Thoracic aorta (tissue), 2 donors: ENCODE measurements at places on chromosomes 13 and 19. TPM values are rescaled to one million over a fixed set of nuclear protein-coding genes. Genes with fewer than 3 reads are reported as not detected.

DNA sequence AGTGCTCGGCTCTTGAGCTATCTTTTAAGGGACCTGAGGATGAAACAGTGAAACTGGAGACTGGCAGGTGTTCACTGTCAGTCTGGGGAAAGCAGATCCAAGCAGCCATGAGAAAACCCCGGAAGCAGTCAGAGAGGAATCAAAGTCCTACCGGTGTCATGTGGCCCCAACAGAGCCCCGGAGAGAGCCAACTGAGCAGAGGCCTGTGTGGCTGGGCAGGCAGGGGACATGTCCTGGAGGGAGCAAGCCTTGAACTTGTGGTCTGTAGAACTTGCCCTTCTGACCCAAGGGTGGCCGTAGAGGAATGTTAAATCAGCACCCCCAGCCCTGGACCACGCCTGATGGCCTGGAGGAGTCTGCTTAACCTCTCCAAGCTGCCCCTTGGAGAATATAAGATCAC, 113.7 kb upstream of the ZNF507 start:
- no peaks in the 10 kb centered on the region for H3K4me1 ChIP-seq
- H3K36me3 ChIP-seq: no peaks in the 10 kb centered on the region
- DNase-seq: no peak
- no peak overlapping the region for H3K4me3 ChIP-seq
- no peaks in the 10 kb centered on the region for H3K27me3 ChIP-seq

DNA sequence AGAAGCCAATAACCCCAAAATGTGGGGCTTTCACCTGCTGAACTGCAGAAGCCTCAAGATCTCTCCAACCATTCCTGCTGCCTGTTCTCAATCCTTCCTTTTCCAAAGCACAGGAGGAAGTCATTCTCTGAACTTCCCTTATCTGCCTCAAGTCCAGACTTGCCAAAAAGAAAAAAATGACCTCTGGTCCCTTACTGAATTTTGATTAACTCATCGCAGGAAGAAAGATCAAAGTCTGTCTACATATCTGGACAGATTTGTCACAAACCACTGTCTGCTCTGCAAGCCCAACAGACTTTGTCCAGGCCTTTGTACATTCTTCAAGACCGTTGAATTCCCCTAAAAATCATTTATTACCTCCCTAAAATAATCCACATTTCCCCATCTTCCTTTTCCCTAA, 126.5 kb upstream of the NBEA start:
- H3K4me1 ChIP-seq: peaks cover 20% of the 10 kb centered on the region
- no peaks in the 10 kb centered on the region for H3K27me3 ChIP-seq
- no peak overlapping the region for H3K27ac ChIP-seq
- H3K36me3 ChIP-seq: no peaks in the 10 kb centered on the region
- DNase-seq: no peak

DNA sequence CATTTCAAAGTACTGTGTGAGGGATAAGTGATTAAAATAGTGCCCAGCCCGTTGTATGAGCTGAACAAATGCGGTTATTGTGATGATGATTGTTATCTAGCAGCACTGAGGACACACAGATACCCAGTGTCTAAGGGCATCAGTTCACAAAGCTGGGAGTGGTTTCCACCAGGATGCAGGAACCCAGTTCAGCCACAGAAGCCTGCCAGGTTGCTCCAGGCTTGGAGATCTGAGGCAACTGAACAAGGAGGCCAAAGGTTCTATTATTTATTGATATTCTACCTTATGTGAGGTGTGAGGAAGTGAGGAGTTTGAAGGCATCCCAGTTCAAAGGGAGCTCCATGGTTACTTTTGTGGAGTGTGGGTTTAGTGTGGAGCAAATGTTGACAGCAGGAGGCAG, 13.2 kb downstream of the DIAPH3 start:
- H3K36me3 ChIP-seq: no peaks in the 10 kb centered on the region
- no peaks in the 10 kb centered on the region for H3K27me3 ChIP-seq
- no peak overlapping the region for H3K4me3 ChIP-seq
- no peak for DNase-seq

DNA sequence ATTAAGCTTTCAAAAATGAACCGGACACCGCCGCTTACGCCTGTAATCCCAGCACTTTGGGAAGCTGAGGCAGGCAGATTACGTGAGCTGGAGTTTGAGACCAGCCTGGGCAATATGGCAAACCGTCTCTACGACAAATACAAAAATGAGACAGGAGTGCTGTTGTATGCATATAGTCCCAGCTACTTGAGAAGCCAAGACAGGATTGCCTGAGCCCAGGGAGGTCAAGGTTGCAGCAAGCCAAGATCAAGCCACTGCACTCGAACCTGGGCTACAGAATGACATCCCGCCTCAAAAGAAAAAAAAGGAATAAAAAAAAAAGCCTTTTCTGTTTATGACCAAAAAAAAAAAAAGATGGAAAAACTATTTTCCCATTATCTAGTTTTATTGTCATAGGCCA, 96.4 kb downstream of the RBM26 start:
- no peaks in the 10 kb centered on the region for H3K27me3 ChIP-seq
- H3K36me3 ChIP-seq: no peaks in the 10 kb centered on the region
- H3K27ac ChIP-seq: no peak overlapping the region
- peaks cover 5% of the 10 kb centered on the region for H3K4me1 ChIP-seq
- no peak for DNase-seq

GRCh38 chr13:85575110-85575509, 224.1 kb downstream of the SLITRK6 start:
- H3K4me3 ChIP-seq: no peak overlapping the region
- no peaks in the 10 kb centered on the region for H3K27me3 ChIP-seq
- no peaks in the 10 kb centered on the region for H3K36me3 ChIP-seq
- no peak overlapping the region for H3K27ac ChIP-seq

DNA sequence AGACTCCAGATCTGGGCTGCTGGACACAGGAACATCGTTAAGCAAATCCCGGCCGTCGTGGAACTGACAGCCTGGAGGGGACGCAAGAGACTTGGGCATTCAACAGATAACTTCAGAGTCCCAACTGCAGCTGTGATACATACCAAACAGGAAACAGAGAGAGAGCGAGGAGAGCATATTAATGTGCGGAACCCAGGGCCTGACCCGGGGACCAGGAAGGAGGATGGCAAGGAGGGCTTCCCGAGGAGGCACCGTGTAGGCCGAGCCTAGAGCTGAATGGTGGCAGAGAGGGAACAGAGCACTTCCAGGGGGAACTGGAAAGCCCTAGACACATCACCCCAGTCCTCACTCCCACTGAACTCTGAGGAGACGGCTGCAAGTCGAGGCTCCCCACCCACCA, 68.1 kb downstream of the SIPA1L3 start:
- peaks cover under 1% of the 10 kb centered on the region for H3K4me1 ChIP-seq
- no peaks in the 10 kb centered on the region for H3K36me3 ChIP-seq
- H3K27ac ChIP-seq: no peak overlapping the region

DNA sequence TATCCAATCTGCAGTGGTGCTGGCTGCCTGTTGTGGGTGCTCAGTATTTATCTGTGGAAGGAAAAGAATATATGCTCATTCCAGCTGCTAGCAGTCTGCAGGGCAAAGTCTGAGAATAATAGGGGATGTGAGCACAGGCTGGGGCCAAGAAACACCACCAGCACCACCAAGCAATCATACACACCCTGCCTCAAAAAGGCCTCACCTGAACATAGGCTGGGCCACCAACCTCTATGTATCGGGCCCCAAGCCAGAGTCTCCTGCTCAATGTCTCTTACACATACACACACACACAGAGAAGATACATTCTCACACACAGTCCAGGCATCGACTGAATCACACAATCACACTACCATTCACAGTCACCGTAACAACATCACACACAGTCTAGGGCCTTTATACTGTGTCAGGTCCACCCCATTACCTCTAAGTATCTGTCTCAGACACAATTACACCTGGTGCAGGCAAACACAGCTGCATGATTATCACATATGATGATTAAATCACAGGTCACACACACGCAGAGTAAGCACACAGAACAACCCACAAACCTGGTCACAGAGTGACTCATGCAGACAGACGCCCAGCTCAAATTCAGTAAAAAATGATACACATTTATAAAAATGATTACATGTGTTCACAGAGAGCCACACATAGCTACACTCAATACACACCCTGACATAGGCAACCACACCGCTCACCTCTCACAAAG, 1.3 kb upstream of the ZSCAN22 start:
- peaks cover 25% of the 10 kb centered on the region for H3K4me1 ChIP-seq
- H3K27me3 ChIP-seq: no peaks in the 10 kb centered on the region
- peak overlapping the region; percentile 84 for H3K4me3 ChIP-seq
- H3K27ac ChIP-seq: no peak overlapping the region
- no peaks in the 10 kb centered on the region for H3K36me3 ChIP-seq
- no peak for DNase-seq

DNA sequence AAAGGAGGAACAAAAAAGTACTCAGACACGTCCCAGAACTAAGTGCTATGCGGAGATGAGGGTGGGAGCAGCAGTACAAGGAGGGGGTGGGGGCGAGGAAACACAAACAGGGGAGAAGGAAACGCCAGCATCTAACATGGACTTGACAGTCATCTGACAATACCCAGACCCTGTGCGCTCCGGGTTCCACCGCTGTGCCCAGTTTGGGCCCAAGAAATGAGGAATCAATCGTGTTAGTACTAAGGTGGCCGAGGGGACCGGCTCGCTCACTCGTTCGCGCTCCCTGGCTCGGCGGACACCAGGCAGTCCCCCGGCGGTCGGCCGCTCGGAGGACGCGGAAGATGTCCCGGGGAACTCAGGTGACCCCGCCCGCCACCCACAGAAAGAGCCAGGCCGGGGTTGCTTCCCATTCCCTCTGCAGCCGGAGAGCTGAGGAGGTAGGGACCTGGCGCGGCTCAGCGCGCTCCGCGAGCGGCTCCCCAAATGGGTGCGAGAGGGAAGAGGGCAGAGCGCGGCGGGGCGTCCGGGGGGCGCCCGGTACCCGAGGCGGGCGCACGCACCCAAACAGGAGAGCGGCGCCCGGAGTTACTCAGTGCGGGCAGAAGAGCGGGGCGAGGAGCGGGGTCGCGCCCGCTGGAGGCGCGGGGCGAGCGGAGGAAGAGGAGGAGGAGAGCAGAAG, 616 bp downstream of the TSHZ3 start:
- H3K36me3 ChIP-seq: no peaks in the 10 kb centered on the region
- peak overlapping the region; percentile 76 for H3K27ac ChIP-seq
- DNase-seq: no peak
- no peaks in the 10 kb centered on the region for H3K27me3 ChIP-seq
- H3K4me1 ChIP-seq: peaks cover 9% of the 10 kb centered on the region

Gene ETV2
- total RNA-seq: not detected

Gene ZNF285
- 0.27 TPM for total RNA-seq

Gene SIRT6
- 21.7 TPM for total RNA-seq

Gene GAS6
- total RNA-seq: 1,319 TPM
